ENCODE measurements at places on chromosomes 7 and 10.

DNA sequence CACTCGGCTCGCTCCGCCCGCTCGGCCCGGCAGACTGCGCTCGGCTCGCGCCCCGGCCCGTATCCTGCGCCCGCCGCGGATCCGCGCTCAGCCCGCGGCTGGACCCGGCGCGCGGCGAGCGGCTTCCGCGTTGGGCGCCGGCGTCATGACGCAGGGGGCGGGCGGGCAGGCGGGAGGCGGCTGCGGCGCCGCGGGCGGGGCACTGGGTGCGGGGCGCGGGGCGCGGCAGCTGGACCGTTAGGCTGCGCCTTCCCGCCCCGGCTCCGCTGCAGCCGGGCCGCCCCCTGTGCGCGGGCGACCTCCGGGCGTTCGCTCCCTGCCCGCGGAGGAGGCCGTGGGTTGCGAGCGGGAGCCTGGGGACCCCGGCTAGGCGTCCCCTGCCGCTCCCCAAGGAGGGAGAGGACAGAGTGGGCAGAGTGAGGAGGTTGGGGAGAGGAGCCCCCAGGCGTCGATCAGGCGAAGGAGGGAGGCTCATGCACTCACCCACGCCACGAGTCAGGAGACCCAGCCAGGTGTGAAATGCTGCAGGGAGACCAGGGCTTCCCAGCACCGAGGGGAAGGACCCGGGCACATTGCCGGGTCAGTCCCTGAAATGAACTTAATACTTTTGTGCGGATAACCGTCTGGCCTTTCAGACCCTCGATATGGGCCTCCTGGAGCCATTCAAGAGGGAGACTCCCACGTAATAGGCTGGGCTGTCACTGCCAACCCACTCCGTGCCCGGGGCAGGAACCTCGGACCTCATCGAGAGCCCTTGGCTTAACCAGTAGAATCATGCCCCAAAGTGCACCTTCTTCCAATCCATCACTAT, at the start of gene PIP4K2A:
PIP4K2A (minus strand) TSS at position 100 of the 811 bp plus-strand sequence. CDS start 252 bp downstream, outside the sequence.
- peak; percentile 64 for DNase-seq

- peak; percentile 5 for DNase-seq
Observed at GRCh38 chr7:54260941-54261371, 281.2 kb upstream of the VSTM2A start.

DNA sequence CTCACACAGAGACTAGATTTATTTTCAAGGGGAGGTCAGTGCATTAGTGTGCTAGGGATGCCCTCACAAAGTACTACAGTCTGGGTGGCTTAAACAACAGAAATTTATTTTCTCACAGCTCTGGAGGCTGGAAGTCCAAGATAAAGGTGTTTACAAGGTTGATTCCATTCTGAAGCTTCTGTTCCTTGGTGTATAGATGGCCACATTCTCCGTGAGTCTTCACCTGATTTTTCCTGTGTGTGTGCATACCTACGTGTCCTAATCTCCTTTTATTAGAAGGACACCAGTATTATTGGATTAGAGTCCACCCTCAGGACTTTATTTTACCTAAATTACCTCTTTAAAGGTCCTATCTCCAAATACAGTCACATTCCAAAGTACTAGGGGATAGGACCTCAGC, 91.7 kb upstream of the FRMD4A start:
- DNase-seq: no peak

DNA sequence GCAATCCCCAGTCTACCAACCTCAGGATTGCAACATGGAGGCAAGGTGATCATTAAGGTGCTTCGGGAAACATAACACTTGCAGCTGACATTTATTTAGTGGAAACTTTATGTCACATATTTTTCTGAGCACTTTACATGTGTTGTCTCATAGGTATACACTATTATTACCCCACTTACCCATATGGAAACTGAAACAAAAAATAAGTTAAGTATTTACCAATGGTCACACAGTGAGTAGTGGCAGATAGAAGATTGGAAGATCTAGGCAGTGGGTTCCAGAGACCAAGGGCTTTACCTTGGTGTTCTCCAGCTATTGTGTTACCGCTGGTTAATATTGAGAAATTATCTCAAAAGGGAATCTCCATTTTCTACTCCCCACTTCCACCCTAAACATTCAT, 1279.1 kb upstream of the SORCS1 start:
- DNase-seq: no peak

- no peak for DNase-seq
Observed at GRCh38 chr7:110177463-110177862, 913.5 kb upstream of the LRRN3 start.

- DNase-seq: no peak
Observed at GRCh38 chr7:128192497-128193142, 48.5 kb upstream of the LEP start.

- no peak for DNase-seq
Observed at GRCh38 chr7:94590526-94591162, 65.3 kb downstream of the SGCE start.

DNA sequence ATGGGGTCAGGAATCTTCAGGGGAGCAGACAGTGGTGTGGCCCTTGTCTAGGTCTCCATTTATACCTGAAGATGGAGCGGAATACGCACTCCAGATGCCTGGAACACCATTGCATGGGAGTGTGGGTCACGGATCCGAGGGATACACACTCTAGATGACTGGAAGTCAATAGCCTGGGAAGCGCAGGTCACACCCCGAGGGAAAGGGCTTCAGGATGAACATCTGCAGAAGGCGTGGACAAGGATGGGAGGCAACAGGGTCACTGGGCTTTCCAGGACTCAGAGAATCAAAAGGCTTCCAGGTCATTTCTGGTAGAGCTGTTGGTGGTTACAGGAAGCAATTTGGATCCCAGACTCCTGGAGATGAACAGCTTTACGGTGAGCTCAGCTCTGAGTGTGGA, 382.2 kb upstream of the KLF6 start:
- DNase-seq: no peak

DNA sequence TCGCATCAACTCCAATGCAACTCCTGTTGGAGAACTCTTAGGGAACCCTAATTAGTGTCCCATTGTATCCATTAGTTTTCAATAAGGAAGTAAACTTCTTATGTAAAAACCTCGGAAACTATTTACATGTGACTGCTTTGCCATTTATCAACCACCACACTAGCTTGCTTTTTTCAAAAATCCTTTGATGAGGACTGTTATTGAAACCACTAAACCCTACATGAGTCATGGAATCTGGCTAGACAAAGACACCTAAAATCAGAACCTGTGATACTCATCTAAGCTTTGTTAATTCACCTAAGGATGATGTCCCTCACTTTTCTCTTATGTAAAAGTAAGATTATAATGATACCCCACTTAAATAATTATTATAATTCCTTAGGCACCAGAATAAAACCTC, 414.1 kb upstream of the ETV1 start:
- no peak for DNase-seq

- DNase-seq: no peak
Observed at GRCh38 chr10:62108759-62109586, 159.7 kb downstream of the RTKN2 start.
